Pancreas (tissue), 10 donors: ENCODE measurements at places on chromosomes 2 and 18. TPM values are rescaled to one million over a fixed set of nuclear protein-coding genes. Genes with fewer than 3 reads are reported as not detected.

DNA sequence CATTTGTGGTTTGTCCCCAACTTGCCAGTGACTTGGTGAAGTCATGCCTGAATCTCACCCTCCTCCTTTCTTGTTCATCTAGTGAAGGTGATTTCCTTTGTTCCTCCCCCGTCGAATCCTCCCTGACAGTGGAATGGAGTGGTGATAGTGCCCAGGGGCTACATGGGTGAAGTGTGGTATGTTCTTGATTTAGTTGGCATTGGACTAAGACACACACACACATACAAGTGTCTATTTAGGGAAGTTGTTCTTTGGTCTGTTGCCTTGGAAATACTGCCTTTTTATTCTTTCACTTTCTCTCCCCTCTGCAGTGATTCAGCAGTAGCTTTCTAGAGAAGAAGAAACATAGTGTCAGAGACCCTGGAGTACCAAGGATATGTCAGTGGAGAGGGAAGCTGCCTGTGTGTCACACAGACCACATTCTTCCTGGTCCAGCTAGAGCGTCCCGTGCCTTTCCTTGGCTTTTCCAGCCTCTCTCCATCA is 10.9 kb downstream of the INPP4A start:
- peak overlapping the region; percentile 24 for H3K27ac ChIP-seq
- H3K4me1 ChIP-seq, result peaks cover 6% of the 10 kb centered on the region
- no peaks in the 10 kb centered on the region for H3K36me3 ChIP-seq
- DNase-seq, result no peak

DNA sequence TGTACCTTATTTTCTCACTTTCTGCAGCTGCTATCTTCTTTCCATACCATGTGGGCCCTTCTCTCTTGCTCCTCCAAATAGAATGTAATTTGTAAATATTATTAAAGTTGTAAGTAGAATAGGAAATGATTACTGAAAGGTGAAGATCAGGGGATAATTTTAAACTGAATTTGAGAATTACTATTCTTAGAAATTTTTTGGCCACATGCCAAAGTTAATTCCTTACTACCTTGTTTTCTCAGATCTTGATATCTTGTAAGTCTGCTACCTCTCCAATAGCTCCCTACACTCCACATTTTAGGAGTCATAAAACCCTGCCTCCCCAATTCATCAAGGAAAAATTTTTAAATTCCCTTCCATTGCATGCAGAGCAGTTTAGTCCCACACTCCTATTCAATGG is 442.7 kb downstream of the SATB2 start:
- no peaks in the 10 kb centered on the region for H3K36me3 ChIP-seq
- H3K27me3 ChIP-seq, result no peaks in the 10 kb centered on the region
- DNase-seq, result no peak
- H3K27ac ChIP-seq, result no peak overlapping the region
- no peak overlapping the region for H3K4me3 ChIP-seq
- no peaks in the 10 kb centered on the region for H3K4me1 ChIP-seq

DNA sequence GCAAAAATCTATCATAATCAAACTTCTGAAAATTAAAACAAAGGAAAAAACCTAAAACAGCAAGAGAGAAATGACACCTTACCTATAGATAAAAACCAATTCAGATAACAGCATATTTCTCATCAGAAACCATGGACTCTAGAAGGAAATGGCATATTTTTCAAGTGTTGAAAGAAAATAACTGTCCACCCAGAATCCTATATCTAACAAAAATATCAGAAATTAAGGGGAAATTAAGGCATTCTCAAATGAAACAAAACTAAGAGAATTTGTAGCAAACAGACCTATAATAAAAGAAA is 257.2 kb downstream of the ANAPC1 start:
- H3K4me1 ChIP-seq, result no peaks in the 10 kb centered on the region
- no peak overlapping the region for H3K4me3 ChIP-seq
- no peaks in the 10 kb centered on the region for H3K36me3 ChIP-seq
- H3K27me3 ChIP-seq, result no peaks in the 10 kb centered on the region

Gene ST6GAL2
- polyA plus RNA-seq, result 0.04 TPM

Gene ST8SIA5
- 0.27 TPM for polyA plus RNA-seq

Gene C2orf81
- polyA plus RNA-seq, result 6.5 TPM

Gene RAB6C
- polyA plus RNA-seq, result not detected

DNA sequence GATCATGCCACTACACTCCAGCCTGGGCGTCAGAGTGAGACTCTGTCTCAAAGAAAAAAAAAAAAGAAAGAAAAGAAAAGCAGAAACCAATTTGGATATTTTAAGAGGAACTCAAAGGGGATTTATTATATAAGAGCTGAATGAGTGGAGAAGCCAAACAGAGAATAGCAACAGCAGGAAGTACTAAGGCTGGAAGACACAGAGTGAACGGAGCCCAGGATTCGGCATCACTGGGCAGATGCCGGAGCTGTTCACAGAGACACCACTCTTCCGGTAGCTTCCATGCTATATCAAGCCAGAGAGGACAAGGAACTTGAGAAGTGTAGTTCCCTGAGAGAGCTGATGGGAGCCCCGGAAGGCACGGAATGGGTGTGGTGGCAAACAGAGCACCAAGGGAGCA is 47.0 kb upstream of the CABLES1 start:
- H3K4me1 ChIP-seq, result no peaks in the 10 kb centered on the region
- H3K36me3 ChIP-seq, result no peaks in the 10 kb centered on the region
- no peak overlapping the region for H3K27ac ChIP-seq

Gene ZNF385B
- polyA plus RNA-seq, result 0.19 TPM

Gene LRATD1
- polyA plus RNA-seq, result 7.9 TPM

- H3K27me3 ChIP-seq, result no peaks in the 10 kb centered on the region
- H3K27ac ChIP-seq, result peak overlapping the region; percentile 67
- H3K4me3 ChIP-seq, result peak overlapping the region; percentile 84
- no peaks in the 10 kb centered on the region for H3K36me3 ChIP-seq
- peaks cover 4% of the 10 kb centered on the region for H3K4me1 ChIP-seq
These were observed 502 bp downstream of the TUBB6 start for GRCh38 chr18:12308386-12309100.

Gene DSG3
- 0.02 TPM for polyA plus RNA-seq

GRCh38 chr2:135742325-135742757 is 686 bp downstream of the UBXN4 start:
- peak; percentile 39 for DNase-seq
- no peaks in the 10 kb centered on the region for H3K4me1 ChIP-seq
- H3K4me3 ChIP-seq, result peak overlapping the region; percentile 85
- no peaks in the 10 kb centered on the region for H3K27me3 ChIP-seq
